ENCODE measurements at places on chromosomes 2 and 18.

DNA sequence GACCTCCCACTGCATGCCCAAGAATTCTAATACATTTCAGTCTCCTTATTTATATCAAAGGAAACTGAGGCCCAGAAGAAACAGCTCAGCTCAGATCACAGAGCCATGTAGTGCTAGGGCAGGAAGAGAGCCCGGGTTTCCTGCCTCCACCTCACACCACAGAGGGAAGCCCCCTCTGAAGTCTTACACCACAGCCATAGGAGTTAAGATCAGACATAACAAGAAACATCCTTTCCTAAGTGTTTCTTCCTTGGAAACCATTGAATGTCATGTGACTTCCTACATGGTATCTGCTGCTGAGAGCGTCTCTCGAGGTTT, 102.1 kb downstream of the MTCL1 start:
- no peak for DNase-seq

- no peak for DNase-seq
Observed at GRCh38 chr18:75083131-75083530, 125.8 kb downstream of the PTGR3 start.

- no peak for DNase-seq
Observed at GRCh38 chr2:196486146-196486545, 153.4 kb upstream of the CCDC150 start.

DNA sequence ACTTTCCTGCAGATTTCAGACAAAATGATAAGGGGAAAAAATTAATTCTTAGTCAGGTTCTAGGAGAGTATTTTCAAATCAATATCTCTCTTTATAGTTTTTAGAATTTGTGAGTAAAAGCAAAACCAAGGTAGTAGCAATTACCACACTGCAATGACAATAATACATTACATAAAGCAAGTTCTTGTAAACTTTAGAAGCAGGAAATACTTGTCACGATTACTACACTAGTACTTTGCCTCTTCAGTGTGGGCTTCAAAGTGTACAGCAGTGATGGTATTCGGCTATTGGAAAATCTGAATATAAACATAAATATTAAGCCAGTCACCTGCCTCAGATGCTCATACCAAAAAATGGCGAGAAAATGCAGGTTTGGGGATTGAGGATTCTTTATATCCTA, 81.0 kb downstream of the ALPK2 start:
- no peak for DNase-seq

- DNase-seq: peak; percentile 67
Observed at GRCh38 chr2:10124538-10125045, 2.1 kb downstream of the RRM2 start.

Measured in BE2C (cell line).